ENCODE measurements at places on chromosomes 7 and 10. TPM values are rescaled to one million over a fixed set of nuclear protein-coding genes. Genes with fewer than 3 reads are reported as not detected.

DNA sequence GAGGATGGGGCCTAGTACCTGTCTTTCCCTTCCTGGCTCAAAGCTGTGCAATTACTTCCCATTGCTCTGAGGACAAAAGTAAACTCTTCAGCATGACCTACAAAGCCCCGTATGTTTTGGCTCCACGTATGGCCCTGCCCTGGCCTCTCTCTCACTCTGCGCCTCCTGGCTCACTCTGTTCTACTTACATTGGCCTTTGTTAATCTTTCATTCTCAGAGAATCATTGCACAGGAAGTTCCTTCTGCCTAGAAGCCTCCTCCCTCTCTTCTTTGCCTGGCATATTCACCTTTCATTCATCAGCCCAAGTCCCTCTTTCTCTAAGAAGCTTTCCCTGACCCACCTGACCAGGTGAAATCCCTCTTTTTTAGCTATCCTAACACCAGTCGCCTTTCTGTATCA, 23.9 kb downstream of the LIPM start:
- peak overlapping the region; percentile 94 for H3K27ac ChIP-seq
- H3K36me3 ChIP-seq = peaks cover 28% of the 10 kb centered on the region
- H3K4me1 ChIP-seq = peaks cover 74% of the 10 kb centered on the region
- H3K27me3 ChIP-seq = no peaks in the 10 kb centered on the region
- no peak overlapping the region for H3K4me3 ChIP-seq

GRCh38 chr10:35058134-35058533, 32.0 kb downstream of the CUL2 start:
- peaks cover 31% of the 10 kb centered on the region for H3K36me3 ChIP-seq
- peaks cover 4% of the 10 kb centered on the region for H3K4me1 ChIP-seq
- DNase-seq = no peak
- no peaks in the 10 kb centered on the region for H3K27me3 ChIP-seq

Gene NYAP1
- total RNA-seq = 0.23 TPM

DNA sequence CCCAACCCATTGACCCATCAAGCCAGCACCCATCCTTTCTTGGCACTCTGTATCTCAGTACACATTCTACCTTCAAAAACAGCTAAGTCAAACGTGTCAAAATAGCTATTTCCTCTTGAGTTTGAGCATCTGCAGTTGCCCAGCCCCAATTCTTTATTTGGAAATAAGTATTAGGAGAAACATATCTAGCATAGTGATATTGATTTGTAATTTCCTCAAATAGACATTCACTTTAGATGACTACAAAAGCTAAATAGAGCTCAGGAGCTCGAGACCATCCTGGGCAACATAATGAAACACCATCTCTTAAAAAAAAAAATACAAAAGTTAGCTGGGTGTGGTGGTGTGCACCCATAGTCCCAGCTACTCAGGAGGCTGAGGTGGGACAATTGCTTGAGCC, 59.2 kb upstream of the AGBL3 start:
- H3K4me1 ChIP-seq = no peaks in the 10 kb centered on the region
- H3K27me3 ChIP-seq = no peaks in the 10 kb centered on the region
- no peaks in the 10 kb centered on the region for H3K36me3 ChIP-seq
- no peak overlapping the region for H3K27ac ChIP-seq
- H3K4me3 ChIP-seq = no peak overlapping the region

Gene ZNF680
- 13.5 TPM for total RNA-seq

GRCh38 chr10:25582961-25583360, 351.1 kb upstream of the MYO3A start:
- no peaks in the 10 kb centered on the region for H3K36me3 ChIP-seq
- no peak overlapping the region for H3K27ac ChIP-seq
- no peaks in the 10 kb centered on the region for H3K27me3 ChIP-seq
- no peaks in the 10 kb centered on the region for H3K4me1 ChIP-seq
- H3K4me3 ChIP-seq = no peak overlapping the region

GRCh38 chr10:43110338-43111071, 27.7 kb upstream of the CSGALNACT2 start:
- peaks cover 23% of the 10 kb centered on the region for H3K4me1 ChIP-seq
- DNase-seq = no peak
- H3K4me3 ChIP-seq = no peak overlapping the region
- no peaks in the 10 kb centered on the region for H3K27me3 ChIP-seq
- H3K27ac ChIP-seq = peak overlapping the region; percentile 25
- H3K36me3 ChIP-seq = no peaks in the 10 kb centered on the region

- peaks cover 21% of the 10 kb centered on the region for H3K36me3 ChIP-seq
- peak overlapping the region; percentile 28 for H3K27ac ChIP-seq
- peaks cover 52% of the 10 kb centered on the region for H3K4me1 ChIP-seq
- H3K27me3 ChIP-seq = no peaks in the 10 kb centered on the region
- no peak overlapping the region for H3K4me3 ChIP-seq
These were observed 6.9 kb downstream of the FRAT2 start for GRCh38 chr10:97327348-97328294.

DNA sequence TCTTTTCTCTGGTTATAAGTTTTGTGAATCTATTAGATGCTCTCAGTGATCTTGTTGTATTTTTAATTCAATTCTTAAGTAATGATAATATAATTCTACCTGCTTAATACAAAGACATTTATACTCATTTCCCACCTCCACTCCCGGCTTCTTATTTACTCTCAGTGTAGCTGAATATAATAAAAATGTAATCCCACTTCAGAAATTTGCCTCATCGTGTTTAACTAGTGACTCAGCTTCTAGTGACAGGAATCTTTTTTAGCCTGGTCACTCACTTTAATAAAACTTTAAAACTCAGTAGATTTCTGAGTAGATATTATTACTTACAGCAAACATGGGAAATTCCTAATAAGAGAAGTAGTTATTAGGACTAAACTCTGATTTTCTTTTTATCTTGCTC, 1506.2 kb upstream of the LRRTM3 start:
- H3K4me3 ChIP-seq = no peak overlapping the region
- H3K36me3 ChIP-seq = no peaks in the 10 kb centered on the region
- no peaks in the 10 kb centered on the region for H3K4me1 ChIP-seq
- DNase-seq = no peak

GRCh38 chr7:155728116-155728515, 83.7 kb downstream of the RBM33 start:
- H3K36me3 ChIP-seq = peaks cover 42% of the 10 kb centered on the region
- no peak overlapping the region for H3K27ac ChIP-seq
- peaks cover 34% of the 10 kb centered on the region for H3K4me1 ChIP-seq
- no peak for DNase-seq
- no peaks in the 10 kb centered on the region for H3K27me3 ChIP-seq

Gene FAM25C
- not detected for total RNA-seq

GRCh38 chr10:112843623-112844022, 106.4 kb upstream of the TCF7L2 start:
- H3K4me1 ChIP-seq = no peaks in the 10 kb centered on the region
- no peak overlapping the region for H3K27ac ChIP-seq
- DNase-seq = no peak
- H3K27me3 ChIP-seq = no peaks in the 10 kb centered on the region
- no peak overlapping the region for H3K4me3 ChIP-seq

Gene PNLIPRP1
- total RNA-seq = not detected

DNA sequence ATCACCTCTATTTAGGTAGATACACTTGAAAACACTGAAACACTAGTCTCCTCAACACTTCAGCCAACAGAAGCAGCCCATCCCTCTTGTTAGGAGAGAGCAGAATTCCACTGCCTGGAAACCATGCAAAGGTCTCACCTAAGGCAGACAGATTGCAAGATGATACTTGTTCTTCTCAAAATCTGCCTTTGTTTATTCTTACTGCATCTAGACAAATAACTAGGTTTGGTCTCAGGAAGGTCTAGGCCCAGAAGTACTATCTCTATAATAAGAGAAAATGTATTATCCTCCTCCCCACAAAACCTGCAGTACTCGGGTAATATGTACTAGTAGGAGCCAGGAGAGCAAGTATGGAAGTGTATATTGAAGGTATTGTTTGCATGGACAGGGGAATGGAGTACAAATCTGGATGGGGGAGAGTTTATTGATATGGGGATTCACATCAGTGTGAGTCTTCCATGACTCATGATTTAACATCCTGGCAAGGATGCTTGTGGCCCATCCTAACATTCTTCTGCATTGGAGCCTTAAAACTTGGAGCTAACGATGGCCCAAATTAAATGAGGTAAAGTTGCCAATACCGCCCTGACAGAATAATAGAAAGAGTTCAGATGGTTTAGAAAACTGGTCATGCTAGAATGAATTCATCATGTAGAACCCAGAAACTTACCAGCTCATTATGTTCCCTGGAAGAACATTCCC, 109.2 kb downstream of the EPC1 start:
- no peaks in the 10 kb centered on the region for H3K4me1 ChIP-seq
- H3K27me3 ChIP-seq = no peaks in the 10 kb centered on the region
- H3K36me3 ChIP-seq = no peaks in the 10 kb centered on the region
- H3K27ac ChIP-seq = no peak overlapping the region
- no peak overlapping the region for H3K4me3 ChIP-seq

DNA sequence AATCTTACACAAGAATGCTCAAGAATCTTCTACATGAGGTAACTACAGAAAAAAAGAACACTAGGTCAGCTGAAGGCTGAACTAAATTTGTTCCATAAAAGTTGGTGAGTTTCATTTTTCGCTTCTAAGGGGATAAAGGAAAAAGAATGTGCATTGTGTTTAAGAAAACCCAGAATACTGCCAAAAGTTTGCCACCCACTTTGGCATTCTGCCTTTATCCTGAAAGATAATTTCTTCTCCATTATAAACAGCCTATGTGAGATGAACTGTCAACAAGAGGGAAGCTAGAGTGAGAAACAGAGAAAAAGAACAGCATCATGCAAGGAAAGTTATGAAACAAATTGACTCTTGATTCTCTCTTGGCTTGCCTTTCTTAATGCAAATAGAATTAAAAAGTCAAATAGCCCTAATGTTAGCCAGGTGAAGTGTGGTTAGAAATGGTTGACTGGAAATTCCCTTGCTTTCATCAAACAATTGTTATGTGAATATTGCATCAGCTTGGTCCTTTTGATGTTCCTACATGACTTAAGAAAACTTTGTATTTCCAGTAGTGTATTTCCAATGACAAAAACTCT, 25.8 kb downstream of the STEAP1 start:
- H3K27me3 ChIP-seq = peaks cover 2% of the 10 kb centered on the region
- H3K27ac ChIP-seq = no peak overlapping the region
- H3K4me3 ChIP-seq = no peak overlapping the region
- peaks cover 10% of the 10 kb centered on the region for H3K4me1 ChIP-seq

- H3K27ac ChIP-seq = no peak overlapping the region
- no peaks in the 10 kb centered on the region for H3K4me1 ChIP-seq
- no peak for DNase-seq
- no peaks in the 10 kb centered on the region for H3K36me3 ChIP-seq
- H3K4me3 ChIP-seq = no peak overlapping the region
These were observed 337.1 kb upstream of the GLI3 start for GRCh38 chr7:42573881-42574672.

Gene COL28A1
- total RNA-seq = not detected

Gene LMOD2
- total RNA-seq = not detected

Gene SUV39H2
- total RNA-seq = 30.9 TPM

DNA sequence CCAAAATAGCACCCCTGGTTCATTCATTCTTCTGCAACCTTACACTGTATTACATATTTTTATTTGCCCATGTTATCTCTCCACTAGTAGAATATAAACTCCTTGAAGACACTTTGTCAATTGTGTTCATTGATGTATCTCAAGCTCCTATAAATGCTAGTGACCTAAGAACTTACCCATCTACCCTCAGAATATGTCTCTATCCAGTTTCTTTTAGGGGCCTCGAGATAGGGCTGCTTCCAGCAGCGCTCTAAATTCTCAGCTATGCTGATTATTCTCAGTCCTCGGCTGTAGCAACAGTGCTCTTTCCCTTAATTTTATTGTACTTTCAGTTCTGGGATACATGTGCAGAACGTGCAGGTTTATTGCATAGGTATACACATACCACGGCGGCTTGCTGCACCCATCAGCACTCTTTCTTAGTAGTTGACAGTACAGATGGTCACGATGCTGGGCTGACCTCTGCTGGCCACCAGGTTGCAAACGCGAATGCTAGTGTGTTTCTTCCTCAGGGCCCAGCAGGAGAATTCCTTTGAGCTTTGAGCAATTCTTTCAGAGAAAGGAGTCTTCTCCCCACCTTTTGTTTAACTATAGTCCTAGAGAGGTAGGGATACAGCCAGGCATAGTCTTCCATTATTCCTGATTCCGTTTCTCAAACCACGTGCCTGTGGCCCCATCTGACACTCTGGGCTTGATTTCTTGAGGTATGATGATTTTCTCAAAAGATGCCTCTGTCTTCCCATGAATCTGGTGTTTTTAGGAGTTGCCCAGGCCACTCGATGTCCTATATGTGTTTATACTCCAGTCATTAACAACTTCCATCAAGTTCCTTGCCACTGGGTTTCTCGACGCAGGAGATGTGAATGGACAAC, 49.1 kb upstream of the CDC14C start:
- H3K4me3 ChIP-seq = no peak overlapping the region
- no peaks in the 10 kb centered on the region for H3K27me3 ChIP-seq
- H3K36me3 ChIP-seq = no peaks in the 10 kb centered on the region
- H3K27ac ChIP-seq = no peak overlapping the region

GRCh38 chr7:56287429-56288138, 171.4 kb upstream of the NUPR2 start:
- H3K27ac ChIP-seq = no peak overlapping the region
- no peak overlapping the region for H3K4me3 ChIP-seq
- H3K27me3 ChIP-seq = peaks cover 5% of the 10 kb centered on the region

Gene TACC2
- total RNA-seq = not detected

DNA sequence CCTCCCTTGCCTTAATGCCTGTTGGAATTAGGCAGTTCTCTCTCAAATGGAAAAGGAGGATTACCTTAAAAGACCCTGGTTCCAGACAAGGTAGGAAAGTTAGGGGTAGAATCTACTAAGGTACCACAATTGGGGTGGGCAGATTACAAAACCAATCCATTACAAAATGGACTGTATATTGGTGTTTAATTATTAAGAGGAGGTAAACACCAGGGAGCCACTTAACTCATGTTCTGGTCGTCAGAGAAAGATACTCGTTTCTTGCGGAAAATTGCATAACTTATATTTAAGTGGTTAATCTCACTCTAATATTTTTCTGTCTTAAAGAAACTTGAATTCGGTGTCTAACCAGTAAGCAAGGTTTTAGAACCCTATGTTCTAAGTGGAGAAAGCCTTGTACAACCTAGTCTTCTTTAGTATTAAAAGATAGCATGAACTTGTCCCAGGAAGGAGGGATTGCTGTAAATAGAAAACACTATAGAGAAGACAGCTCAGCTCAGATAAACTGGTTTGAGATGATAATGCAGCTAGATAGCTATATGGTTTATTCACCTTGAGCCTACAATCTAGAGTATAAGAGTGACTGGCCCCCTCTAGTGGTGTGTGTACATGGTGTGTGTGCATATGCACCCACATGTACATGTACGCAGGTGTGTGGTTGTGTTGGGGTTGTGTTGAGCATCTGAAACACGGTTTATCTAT, 58.0 kb upstream of the STRIP2 start:
- H3K27me3 ChIP-seq = no peaks in the 10 kb centered on the region
- H3K4me1 ChIP-seq = peaks cover 28% of the 10 kb centered on the region
- no peak overlapping the region for H3K4me3 ChIP-seq
- H3K27ac ChIP-seq = no peak overlapping the region

DNA sequence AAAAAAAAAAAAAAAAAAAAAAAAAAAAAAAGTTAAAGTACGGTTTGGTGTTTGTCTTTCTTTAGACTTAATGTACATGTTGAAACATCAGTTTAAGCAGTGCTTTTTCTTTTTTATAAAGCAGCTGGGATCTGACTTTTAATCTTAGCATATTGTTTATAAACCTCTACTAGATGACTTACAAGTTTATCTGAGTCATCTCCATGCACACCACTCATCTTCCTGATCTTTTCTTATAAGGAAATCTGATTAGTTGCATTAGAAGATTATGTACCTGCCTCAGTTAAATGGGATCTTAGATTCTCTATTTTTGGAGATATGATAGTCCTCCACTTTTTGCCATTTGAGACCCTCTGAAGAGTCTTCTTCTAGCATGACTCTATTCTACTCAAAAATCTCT, 391.9 kb upstream of the LRGUK start:
- no peak overlapping the region for H3K27ac ChIP-seq
- no peak for DNase-seq
- no peak overlapping the region for H3K4me3 ChIP-seq

All from activated CD4-positive, alpha-beta T cell treated with anti-CD3 and anti-CD28 coated beads, Interleukin-2, amount 10 ng/mL, durations not matched to agents 7 days and 5 days (primary cell).